T-helper 17 cell (primary cell): ENCODE measurements at places on chromosomes 5 and 9. TPM values are rescaled to one million over a fixed set of nuclear protein-coding genes. Genes with fewer than 3 reads are reported as not detected.

The CFAP157 gene
- 0.27 TPM for total RNA-seq

The HAPLN1 gene
- total RNA-seq = not detected

The SLC25A48 gene
- total RNA-seq = not detected

The CER1 gene
- total RNA-seq = not detected

DNA sequence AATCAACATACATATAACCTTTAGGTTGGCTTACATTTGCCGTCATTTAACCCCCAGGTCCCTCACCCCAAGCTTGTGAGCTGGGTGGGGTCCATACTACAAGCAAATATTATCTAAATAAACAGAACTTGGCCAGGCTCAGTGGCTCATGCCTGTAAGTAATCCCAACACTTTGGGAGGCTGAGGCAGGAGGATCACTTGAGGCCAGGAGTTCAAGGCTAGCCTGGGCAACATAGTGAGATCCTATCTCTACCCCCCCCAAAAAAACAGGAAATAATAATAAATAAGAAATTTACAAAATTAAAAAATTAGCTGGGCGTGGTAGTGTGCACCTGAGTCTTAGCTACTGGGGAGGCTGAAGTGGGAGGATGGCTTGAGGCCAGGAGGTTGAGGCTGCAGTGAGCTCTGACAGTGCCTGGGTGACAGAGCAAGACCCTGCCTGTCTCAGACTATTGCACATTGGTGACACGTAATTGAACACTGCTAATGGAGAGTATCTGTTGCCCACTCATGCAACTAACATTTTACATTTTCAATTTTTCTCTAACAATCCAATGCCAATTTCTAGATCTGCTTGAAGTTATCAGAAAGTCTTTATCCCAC is 18.9 kb downstream of the FNBP1 start:
- H3K4me3 ChIP-seq = peak overlapping the region; percentile 76
- H3K36me3 ChIP-seq = no peaks in the 10 kb centered on the region
- no peaks in the 10 kb centered on the region for H3K27me3 ChIP-seq
- DNase-seq = no peak

GRCh38 chr5:3214838-3215374 is 380.7 kb upstream of the IRX1 start:
- H3K27me3 ChIP-seq = no peaks in the 10 kb centered on the region
- DNase-seq = no peak

DNA sequence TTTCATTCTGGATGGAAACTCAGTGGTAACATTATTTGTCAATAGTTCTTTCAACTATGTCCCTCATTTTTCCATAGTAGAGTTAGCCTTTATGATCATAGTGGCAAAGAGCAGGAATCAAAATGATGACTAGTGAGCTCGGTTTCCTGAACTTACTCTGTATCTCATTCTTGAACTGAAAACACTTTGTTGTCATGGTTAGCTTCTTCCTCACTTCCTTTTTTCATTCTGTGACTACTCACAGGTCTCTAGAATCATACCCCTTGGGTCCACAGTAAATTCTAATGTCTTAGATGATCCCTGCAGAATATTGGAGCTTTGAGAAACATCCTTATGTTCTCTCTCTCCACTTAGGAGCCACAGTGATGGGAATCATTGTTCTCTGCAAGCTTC is 29.4 kb upstream of the RECK start:
- H3K4me3 ChIP-seq = no peak overlapping the region
- DNase-seq = no peak
- peaks cover 13% of the 10 kb centered on the region for H3K4me1 ChIP-seq
- peaks cover 5% of the 10 kb centered on the region for H3K36me3 ChIP-seq
- no peak overlapping the region for H3K27ac ChIP-seq

DNA sequence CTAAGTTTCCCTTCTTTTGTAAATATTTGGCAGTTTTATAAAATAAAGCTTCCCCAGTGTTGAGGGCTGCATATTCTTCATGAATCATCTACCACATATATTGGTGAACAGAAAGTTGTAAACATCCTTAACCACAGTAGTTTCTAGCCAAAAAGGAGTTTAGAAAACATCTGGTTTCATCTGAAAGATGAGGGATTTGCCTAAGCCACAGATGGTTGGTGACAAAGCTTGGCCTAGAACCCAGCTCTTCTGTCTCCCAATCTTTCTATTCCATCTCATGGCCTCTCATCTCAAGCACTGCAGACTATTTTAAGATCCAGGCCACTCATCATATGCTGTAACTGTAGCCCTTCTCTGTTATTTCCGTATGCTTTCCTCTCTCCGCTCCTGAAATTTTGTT is 232.3 kb upstream of the TRPM3 start:
- peaks cover 2% of the 10 kb centered on the region for H3K36me3 ChIP-seq
- no peak overlapping the region for H3K27ac ChIP-seq
- DNase-seq = no peak
- peaks cover 15% of the 10 kb centered on the region for H3K27me3 ChIP-seq
- H3K4me1 ChIP-seq = no peaks in the 10 kb centered on the region

GRCh38 chr5:73426034-73426433 is 22.5 kb downstream of the FOXD1 start:
- H3K4me3 ChIP-seq = no peak overlapping the region
- DNase-seq = no peak
- no peak overlapping the region for H3K27ac ChIP-seq
- H3K36me3 ChIP-seq = peaks cover 4% of the 10 kb centered on the region

DNA sequence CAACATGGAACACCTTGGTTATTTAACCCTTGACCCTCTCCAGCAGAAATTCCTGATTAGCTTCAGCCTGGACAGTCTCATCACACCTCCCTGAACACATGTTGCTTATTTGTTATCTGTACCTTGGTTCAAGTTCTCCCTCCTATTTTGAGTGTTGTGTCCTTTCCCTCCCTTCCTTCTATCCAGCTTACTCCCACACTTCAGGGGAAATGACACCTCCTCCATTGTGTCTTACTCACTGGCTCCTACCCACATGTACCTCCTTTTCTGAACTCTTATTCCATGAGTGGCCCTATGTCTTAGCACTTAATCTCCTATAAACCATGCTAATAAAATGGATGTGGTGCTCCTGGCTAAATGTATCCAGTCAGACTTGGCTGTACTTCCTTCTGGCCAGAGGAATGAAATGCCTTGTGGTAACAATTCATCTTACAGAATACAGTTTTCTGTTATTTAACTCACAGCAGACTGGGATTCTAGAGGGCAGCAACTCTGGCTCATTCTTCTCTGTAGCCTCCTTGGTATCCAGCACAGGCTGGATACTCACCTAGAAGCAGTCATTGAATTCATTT is 11.2 kb downstream of the LIX1 start:
- H3K36me3 ChIP-seq = peaks cover 6% of the 10 kb centered on the region
- peaks cover 7% of the 10 kb centered on the region for H3K4me1 ChIP-seq
- H3K4me3 ChIP-seq = no peak overlapping the region
- no peak for DNase-seq
- H3K27ac ChIP-seq = no peak overlapping the region
- H3K27me3 ChIP-seq = peaks cover 11% of the 10 kb centered on the region
